ENCODE measurements at places on chromosomes 7 and 10.

GRCh38 chr10:19426034-19426433, 377.4 kb downstream of the MALRD1 start:
- no peak for DNase-seq

DNA sequence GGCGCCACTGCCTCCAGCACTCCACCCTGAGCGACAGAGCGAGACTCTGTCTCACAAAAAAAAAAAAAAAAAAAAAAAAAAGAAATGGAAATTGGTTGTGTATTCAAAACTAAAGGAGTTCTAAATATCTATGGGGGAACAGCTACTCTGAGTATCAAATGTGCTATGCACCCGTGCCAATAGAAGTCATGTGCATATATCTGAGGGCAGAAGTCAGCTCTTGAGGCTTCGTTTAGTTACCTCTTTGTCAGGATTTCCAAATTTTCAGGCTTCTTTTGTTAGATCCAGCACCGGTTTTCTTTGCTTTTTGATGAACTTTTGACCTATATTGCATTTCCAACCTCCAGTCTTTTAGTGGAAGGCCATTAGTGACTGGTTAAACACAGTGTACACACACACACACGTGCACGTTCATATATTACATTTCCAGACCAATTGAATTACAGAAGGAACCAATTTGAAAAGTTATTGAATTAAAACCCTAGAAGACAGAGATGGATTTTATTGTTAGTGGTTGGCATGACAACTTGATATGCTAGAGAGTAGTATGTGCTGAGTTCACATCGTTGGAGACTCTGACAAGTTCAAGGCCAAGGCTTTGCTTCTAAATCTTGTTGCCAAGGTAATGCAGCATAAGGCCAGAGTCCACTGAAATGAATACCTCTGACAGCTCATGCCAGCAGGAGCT, 33.1 kb upstream of the ADD3 start:
- peak; percentile 23 for DNase-seq

GRCh38 chr10:130635528-130635927, 499.3 kb downstream of the GLRX3 start:
- DNase-seq = no peak

- DNase-seq = no peak
Observed at GRCh38 chr10:58014436-58014835, 253.3 kb downstream of the IPMK start.

- DNase-seq = no peak
Observed at GRCh38 chr10:132398566-132398991, 1.6 kb downstream of the PWWP2B start.

- DNase-seq = no peak
Observed at GRCh38 chr10:11297136-11297535, 279.5 kb downstream of the CELF2 start.

DNA sequence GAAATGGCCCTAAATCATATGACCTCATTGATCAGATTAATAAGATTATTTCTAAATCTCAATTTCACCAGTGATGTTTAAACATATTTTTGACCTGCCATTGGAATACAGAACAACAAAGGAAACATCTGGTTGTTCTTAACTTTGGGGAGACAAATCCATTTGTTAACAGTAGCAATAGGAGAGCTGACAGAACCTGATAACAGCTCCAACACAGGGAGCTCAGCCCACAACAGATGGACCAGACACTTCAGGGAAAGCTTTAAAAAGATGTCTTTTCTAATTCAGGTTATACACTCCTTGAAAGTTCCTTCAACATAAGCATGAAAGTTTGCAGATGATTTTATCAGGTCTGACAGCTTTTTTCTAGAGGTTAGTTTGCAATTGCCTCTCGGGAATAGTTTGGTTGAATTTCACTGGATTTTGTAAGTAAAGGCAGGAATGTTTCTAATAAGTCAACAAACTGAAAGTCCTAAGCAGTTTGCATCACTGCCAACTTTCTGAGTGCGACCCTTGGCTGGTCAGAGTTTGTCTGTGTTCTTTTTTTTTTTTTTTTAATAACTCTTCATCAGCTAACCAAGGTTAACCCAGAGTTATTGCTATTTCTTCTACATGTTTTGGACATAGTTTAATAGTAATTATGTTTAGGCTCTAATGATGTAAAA, 6.5 kb upstream of the MET start:
- DNase-seq = no peak

DNA sequence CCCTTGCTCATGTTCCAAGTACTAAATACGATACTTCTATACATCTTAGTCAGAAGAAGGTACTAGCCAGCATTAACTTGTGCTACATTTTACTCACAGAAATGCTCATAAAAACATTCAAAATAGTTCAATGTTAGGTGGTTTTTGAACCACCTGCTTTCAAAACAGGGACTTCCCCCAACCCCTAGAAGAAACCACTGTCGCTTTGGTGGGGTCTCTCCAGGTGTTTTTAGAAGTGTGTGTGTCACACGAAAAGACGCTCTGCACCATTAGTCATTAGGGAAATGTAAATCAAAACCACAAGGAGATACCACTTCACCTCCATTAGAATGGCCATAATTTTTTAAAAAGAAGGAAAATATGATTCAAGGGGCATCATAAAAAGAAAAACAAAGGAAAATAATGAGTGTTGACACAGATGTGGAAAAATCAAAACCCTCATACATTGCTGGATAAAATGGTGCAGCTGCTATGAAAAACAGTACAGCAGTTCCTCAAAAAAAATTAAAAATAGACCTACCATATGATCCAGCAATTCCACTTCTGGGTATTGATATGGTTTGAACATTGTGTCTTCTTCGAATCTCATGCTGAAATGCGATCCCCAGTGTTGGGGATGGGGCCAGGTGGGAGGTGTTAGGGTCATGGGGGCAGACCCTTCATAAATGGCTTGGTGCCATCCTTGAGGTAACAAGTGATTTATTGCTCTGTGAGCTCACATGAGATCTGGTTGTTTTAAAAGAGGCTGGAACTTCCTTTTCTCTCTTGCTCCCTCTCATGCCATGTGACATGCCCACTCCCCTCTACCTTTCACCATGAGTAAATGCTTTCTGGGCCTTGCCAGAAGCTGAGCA, 74.2 kb downstream of the MALSU1 start:
- DNase-seq = no peak

- no peak for DNase-seq
Observed at GRCh38 chr7:128067983-128068382, 36.7 kb upstream of the LRRC4 start.

GRCh38 chr7:41567031-41567730, 135.7 kb downstream of the INHBA start:
- no peak for DNase-seq

DNA sequence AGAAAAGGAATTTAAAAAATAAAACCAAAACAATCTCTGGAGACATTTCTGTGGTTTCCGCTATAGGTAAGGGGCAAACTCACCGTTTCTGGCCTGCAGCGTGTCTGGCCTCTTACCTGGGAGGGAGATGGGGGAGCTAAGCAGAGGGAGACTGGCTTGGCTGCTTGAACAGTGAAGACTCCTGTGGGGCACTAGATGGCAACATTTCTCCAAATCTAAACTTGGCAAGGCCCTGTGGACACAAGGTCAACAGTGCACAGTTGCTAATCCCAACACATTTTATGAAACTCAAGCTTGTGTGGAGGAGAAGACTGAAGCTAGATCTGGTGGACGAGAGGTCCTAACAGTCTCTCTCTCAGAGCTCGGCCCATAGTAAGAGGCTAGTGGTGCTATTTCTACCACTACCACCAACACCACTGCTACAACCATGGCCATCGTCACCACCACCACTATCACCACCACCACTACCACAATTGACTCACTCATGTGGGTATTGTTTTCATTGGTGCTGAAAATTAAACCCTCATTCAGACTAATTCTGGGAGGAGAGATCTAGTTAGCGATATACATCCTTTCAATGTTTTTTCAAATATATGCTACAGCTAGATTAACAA, 28.4 kb upstream of the CDHR3 start:
- no peak for DNase-seq

DNA sequence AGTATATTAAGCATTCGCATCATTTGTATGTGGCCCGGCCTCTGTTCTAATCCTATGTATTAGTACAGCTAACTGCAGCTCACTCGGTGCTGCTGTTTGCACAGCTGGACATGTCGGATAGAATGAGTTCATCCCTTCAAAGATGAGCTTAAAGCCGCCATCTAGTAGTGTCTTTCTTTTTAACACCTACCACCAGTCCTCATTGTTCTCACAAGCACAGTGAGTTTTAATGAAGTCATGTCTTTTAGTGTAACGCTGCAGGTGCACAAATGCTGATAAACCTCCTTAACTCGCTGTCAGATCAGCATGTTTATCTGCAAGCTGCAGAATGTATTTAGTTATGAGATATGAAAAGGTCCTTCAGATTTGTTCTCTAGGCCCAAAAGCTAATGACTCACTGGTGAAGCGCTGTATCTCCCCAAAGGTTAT, 247.5 kb downstream of the MTERF1 start:
- DNase-seq = peak; percentile 55

- DNase-seq = no peak
Observed at GRCh38 chr10:91682912-91683311, 50.0 kb upstream of the PPP1R3C start.

DNA sequence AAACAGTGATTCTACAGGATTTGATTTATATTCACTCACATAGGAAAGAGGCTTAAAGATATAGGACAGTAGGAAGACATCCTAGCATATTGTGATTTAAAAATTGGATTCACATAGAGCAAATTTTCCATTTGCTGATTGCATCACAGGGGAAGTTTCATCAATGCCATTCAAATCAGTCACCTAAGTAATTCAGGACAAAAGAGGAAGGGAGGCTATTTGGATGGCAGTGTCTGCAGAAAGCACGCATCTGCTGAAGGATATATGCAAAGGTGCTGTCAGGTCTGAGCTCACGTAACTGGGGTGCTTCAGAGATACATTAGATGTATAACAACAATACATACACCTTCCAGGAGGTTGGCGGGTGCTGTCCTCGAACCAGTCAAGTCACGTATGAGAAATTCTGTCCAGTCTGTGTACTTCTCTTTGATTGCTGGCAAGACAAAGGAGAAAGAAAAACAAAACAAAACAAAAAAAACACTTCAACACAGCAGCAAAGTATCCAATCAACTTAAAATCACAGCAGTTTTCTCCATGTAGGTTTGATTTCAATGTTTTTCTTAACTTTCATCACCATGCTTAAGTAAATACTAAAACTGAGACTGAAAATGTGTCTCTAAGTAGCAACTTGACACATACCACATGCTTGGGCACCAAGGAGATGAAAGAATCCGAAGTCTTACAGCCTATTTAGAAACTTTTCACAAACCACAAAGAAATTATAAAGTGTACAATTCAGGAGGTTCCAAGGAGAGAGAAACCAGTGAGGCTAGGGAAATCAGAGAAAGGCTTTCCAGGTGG, 125.1 kb downstream of the SFMBT2 start:
- DNase-seq = no peak

DNA sequence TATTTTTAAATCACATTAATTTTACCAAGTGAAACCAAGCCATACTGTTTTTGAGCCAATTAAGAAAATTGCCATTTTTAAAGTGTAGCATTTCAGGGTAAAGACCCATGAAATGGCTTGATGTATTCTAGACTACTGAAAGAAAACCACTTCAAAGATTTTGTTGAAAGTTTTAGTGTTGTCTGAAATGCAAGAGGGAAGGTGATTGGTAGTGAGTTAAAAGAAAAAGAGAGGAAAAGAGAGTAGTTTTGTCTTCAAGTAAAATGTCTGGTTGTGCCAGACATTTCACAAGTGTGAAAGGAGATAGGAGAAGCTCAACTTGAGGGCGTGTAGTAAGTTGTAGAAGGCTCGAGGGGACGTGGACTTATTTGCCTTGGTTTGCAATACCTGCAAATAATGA, 41.6 kb downstream of the CALML5 start:
- no peak for DNase-seq

- DNase-seq = no peak
Observed at GRCh38 chr7:20839196-20839735, 52.6 kb upstream of the SP8 start.

GRCh38 chr7:74063223-74063641, 20.4 kb upstream of the LIMK1 start:
- no peak for DNase-seq

DNA sequence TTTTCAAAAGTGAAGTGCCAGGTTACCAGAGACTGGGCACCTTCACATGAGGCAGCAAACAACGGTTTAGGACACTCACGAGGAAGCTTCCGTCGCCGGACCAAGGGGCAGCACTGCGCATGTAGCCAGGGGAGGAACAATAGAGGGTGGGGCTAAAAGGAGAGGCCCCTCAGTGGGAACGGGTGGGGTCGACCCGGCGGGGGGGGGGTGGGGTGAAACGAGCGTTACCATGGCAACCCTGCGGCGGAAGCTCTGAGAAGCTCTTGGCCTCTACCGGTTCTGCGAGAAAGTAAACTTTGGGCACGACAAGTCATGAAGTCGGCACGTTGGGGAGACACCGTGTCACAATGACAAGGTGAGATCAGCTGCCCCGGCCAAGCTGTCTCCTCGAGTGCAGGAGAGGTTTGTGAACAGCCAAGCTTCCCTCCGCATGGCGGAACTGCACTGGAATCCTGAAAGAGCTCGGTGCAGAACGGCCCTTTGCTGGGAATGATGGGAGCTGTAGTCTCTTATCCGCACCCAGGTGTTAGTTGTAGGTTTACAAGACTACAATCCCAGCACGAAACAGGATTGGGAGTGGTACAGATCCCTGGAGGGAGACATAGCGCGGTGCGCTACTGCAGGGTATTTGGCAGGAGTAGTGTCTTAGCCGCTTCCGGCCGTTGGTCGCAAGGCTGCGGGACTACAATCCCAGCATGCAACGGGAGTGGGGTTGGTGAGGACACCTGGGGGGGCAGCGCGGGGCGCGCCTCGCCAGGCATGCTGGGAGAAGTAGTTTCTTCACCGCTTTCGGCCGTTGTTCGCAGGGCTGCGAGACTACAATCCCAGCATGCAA, 72.8 kb upstream of the ZNF722 start:
- DNase-seq = peak; percentile 77

GRCh38 chr7:112009081-112009480, 197.1 kb downstream of the DOCK4 start:
- no peak for DNase-seq

GRCh38 chr10:5266351-5266750, 69.7 kb downstream of the AKR1C4 start:
- DNase-seq = no peak

DNA sequence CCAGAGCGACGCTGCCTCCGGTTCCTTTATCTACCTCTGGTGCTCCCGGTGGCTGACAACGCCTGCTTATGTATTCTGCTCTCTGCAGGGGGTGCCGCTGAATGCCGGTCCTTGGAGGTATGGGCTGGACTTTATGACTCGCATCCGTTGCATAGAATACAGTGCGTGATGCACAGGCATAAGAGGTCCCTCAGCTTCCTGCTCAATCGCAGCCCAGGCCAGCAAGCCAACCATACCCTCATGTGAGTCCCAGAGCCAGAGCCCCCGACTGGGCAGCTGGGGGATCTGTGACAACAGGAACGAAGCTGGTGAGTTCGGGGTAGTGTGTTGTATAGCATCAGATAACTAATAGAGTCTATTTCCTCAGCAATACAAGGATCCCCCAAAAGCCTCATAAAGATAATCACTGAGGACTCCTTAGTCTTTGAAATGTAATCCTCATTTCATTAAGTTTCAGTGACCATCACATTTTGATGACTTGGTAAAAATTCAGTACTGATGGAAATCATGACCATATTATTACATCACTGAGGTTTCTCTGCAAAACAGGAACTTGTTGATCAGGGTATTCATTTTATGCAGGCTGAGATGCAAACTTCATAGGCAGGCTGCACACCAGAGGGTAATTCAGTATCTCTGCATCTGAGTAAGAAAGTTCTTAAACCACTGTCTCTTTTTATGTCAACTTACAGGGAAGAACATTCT, 607.8 kb downstream of the PTPRN2 start:
- no peak for DNase-seq

All from retina (tissue), 1 donor.